Right renal cortex interstitium (tissue), 3 donors: ENCODE measurements at places on chromosomes 7 and 10. TPM values are rescaled to one million over a fixed set of nuclear protein-coding genes. Genes with fewer than 3 reads are reported as not detected.

- DNase-seq = no peak
Measured at GRCh38 chr7:3265388-3265787, 35.7 kb upstream of the SDK1 start.

DNA sequence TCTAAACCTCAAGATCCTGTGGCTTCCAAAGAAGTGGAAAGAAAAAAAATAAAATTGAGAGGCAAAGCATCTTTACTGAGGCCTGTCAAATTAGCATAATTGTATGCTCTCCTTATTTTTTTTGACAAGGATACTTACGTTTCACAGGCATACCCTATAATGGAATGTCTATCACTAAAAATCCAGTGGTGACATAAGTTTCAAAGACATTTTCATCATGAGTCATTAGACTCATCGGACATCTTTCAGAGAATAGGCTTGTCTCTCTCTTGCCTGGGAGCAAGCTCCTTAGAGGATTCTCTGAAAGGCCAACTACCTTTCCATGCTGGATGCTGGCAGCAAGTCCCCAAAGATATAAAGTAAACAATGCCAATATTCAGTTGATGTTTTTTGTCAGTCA lies 380.7 kb upstream of the STEAP1 start:
- no peak for DNase-seq

DNA sequence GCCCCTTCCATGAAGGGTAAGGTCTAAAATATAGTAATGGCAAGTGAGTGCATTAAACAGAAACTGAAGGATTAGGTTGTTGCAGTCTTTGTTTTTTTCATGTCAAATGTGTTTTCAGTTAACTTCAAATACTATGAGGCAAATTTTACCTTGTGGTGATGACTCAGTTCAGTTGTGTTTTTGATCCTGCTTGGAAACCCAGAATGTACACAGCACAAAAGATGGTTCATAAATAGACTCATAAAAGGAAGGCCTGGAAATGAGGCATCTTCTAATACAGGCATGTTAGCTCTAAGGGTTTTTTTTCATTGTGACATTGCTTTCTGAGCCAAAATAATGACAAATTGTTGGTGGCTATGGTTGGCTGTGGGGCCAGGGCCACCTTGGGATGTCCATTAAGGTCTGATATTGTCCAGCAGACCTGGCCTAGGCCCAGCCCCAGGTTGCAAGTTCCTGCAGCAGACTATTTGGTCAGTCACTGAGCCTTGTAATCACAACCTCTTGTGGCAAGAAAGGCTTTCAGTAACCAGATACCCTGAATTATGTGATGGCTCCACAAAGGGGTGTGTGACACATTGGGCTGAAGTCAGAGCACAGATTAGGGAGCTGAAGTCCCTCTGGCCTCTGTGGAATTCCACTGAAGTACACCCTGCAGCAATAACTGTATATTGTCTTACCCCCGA lies 69.0 kb upstream of the SAMD8 start:
- DNase-seq = no peak

- DNase-seq = no peak
Measured at GRCh38 chr10:108583877-108584276, 1339.4 kb downstream of the XPNPEP1 start.

DNA sequence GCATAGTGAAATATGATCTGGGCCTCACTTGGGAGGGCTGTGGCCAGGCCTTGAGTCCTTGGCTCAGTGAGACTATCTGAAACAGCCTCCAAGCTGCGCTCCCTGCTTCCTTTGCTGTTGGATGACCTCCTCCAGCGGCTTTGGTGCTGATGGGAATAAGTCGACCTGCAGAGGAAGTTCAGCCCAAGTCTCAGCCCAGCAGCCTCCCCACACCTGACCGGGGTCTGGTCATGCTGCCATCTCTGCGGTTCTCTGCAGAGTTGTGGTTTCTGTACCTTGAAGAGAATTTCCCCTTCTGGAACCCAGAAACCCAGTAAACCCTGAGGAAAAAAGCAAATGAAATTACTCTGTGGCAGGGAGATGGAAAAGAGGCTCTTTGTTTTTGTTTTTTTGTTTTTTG lies 4.6 kb upstream of the RBAK start:
- no peak for DNase-seq

GRCh38 chr7:89123871-89124270 lies 328.3 kb upstream of the TEX47 start:
- DNase-seq = no peak

DNA sequence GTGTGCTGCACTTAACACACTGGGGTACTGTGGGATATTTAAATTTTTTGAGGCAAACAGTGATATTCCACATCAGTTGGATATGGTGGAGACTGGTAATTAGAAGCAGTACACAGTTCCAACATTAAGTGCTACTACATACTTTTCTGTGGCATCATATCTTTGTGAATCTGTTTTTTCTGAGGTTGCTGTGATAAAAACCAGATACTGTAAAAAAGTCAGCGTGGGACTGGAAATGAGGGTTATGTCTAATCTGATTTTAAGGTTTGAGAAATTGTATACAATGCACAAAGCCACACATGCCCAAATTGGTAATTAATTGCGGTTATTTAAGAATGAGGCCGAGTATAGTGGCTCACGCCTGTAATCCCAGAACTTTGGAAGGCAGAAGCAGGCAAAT lies 41.2 kb downstream of the TBC1D12 start:
- DNase-seq = no peak

DNA sequence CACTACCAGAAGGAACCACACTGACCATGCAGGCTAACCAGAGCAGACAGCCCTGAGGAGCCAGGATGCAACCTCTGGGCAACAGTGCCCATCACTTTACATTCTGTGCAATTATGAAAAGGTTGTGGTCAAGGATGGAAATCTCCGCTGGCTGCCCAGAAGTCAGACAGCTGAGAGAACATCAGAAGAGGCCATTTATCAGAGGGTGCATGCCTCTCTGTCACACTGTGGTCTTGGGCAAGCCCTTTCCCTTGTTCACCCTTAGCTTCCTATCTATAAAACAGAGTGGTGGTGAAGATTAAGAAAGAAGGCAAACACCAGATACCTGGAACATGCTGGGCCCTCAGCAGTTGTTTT lies 120.7 kb upstream of the GDF10 start:
- DNase-seq = no peak

DNA sequence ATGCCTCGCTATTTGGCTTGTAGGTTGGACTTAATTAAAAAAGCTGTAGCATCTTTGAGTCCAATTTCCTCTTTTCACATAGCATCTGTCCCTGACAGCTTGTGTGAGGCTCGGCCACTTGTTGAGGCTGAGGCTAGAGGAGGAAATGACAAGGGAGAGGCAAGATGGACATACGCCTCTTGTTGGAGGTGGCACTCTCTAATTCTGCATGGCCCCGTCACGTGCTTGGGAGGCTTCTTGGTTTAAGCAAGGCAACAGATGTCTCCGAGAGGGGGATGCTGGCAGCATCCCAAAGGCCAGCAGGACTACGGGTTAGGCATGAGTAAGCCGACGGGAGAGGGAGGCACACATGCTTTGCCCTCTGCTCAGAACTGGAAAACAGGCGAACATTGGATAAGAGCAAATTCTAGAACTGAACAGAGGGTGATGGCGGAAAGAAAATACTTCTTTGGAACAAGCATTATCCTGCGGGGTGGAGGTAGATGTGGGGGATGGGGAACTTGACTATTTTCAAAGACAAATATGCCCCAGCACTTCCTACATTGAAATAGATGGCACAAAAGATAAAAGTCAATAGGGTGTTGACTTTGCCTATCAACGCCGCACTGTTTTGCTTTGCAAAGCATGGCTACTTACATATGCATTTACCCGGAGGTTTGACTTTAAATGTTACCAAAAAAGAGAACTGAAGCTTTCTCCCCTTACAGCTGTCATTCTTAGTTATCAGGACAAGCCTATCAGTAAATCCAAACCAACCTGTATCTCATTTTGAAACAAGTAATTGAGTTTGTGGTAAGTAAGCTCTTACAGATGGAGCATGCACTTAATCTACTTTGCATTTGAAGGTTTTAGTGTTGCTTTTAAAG lies 94.8 kb downstream of the CHN2 start:
- no peak for DNase-seq

DNA sequence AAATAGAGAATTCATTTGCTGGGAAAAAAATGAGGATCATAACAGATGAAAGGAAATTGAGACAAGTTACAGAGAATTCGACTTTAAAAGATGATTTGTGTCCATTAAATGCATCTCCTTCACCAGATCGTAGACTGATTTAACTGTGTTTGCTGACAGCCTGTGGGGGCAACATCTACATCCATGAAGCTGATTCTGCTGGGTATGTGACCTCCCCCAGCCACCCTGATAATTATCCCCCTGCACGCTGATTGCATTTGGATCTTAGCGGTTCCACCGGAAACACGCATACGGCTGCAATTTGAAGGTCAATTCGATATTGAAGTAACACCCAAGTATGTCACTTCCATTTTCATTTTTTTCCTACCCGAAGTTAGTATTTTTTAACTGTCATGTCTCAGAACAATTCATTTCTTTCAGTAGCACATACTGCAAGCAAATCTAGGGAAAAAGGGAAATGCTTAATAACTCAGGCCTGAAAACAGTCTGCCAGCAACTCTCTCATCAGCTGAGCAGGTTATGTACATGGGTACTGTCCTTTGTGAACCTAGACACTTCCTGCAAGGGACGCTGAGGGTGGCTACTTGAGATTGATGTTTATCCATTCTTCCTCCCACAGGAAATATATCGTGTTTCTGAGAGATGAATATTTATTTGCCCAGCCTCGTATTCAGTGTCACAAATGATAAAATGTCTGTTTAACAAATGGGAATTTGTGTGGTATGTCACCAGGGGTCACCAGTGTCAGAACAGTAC lies 134.9 kb downstream of the ZNF22 start:
- DNase-seq = no peak

GRCh38 chr10:15118615-15119014 lies 21.5 kb downstream of the RPP38 start:
- no peak for DNase-seq

DNA sequence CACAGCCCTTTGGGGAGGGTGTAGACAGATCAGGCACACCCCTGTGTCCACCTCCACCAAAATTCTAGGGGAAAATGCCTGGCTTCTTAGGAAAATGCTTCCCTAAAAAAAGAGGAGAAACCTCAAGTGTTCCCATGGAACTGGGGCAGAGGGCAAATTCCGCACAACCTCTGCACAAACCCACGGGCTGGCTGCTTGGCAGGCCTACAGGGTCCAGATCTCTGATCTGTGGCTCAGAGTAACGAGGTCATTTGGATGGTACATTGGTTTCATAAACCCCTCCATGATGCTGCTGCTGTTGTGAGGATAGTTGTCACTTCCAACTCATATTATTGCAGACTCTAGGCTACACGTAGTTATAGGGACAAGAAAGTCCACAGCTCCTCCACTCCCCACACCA lies 16.0 kb downstream of the LGI1 start:
- DNase-seq = no peak

GRCh38 chr7:93133005-93133404 lies 15.2 kb downstream of the SAMD9L start:
- DNase-seq = no peak

GRCh38 chr7:106536079-106536478 lies 124.9 kb downstream of the CCDC71L start:
- DNase-seq = no peak

- no peak for DNase-seq
Measured at GRCh38 chr7:157760004-157760730, 423.4 kb downstream of the DNAJB6 start.

GRCh38 chr10:124694481-124695220 lies 49.5 kb downstream of the FAM53B start:
- no peak for DNase-seq

DNA sequence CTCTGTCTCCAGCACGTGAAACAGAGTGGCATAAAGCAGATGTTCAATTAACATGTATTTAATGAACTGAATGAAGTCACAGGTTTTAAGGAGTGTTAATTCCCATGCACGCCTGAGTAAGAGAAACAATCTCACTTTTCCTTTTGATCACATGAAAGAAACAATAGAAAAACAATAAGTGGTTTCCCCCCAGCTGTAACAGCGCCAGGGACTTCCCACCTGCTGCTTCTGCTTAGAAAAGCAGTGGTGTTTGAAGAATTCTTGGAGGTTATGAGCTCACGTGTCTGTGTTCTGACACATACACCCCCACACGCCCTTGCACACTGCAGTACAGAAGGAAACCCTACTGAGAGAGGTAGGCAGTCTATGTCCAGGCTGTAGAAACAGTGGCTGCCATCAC lies 51.3 kb upstream of the FRMD4A start:
- no peak for DNase-seq

DNA sequence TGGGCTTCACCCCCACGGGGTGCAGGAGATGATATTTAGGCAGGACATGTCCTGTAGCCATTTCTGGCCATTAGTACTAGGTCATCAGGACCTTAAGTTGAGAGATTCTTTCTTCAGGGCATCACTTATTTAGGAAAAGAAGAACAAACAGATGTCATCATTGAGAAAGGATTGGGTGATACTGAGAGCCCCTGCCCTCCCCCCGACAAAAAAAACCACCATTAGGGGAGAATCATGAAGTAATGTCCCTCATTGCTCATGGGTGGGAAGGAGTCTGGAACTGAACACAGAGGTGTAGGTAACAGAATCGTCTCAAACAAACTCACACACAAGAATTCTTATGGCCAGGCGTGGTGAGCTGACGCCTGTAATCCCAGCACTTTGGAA lies 6.4 kb upstream of the ORAI2 start:
- DNase-seq = no peak

DNA sequence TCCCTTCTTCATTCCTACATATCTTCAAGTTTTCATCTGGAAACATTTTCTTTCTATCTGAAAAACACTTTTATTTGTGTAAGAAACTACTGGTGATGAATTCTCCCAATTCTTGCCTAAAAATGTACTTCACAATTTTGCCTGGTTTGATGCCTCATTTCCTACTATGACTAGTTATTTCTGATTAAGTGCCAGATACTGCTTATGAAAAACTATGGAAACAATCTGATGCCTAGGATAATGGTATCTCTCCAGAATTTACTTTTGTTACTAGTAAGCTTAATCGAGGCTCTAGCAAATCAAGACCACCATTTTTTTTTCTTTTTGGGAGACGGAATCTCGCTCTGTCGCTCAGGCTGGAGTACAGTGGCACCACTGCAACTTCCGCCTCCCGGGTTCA lies 31.3 kb downstream of the CACUL1 start:
- DNase-seq = no peak

DNA sequence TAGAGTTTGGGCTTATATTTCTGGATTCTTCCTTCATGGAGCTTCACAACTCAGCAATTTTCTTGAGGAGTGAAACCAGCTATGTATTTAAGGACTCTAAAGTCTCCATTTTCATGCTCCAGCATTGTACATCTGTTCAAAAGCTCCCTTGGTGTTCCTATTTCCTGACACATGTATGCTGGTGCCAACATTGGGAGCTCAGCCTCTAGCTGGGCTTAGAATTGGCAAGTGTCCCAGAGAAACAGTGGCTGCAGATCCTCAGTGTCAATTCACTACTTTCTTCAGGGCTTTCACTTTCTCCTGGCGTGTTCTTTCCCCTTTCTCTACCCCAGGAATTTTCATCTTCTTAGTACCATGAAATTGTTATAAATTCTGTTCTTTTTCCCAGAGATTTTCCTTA lies 103.1 kb downstream of the ZNF467 start:
- DNase-seq = no peak

Gene BUB3
- 123 TPM for polyA plus RNA-seq

Gene ADRB1
- 0.06 TPM for polyA plus RNA-seq

Gene SPDYE9
- polyA plus RNA-seq = 0.21 TPM

Gene FOXI2
- 1.8 TPM for polyA plus RNA-seq

Gene POU6F2
- 0.07 TPM for polyA plus RNA-seq

Gene ACSL5
- polyA plus RNA-seq = 3.7 TPM

Gene CLRN3
- 22.8 TPM for polyA plus RNA-seq

Gene POMZP3
- polyA plus RNA-seq = 21.6 TPM

Gene MLXIPL
- 1.5 TPM for polyA plus RNA-seq

Gene SP8
- not detected for polyA plus RNA-seq

Gene HYAL4
- 0.12 TPM for polyA plus RNA-seq

Gene POT1
- polyA plus RNA-seq = 47.9 TPM

Gene IDI2
- not detected for polyA plus RNA-seq

Gene HOXA13
- polyA plus RNA-seq = 0.06 TPM
